OCI-LY7 (cell line): ENCODE measurements at places on chromosomes 16 and 17.

- DNase-seq: no peak
These were observed 8.7 kb upstream of the CDC27 start for GRCh38 chr17:47197821-47198220.

GRCh38 chr17:18368946-18369345 is 5.6 kb upstream of the SHMT1 start:
- no peak for DNase-seq

GRCh38 chr17:360092-360750 is 7.6 kb upstream of the RPH3AL start:
- no peak for DNase-seq

- DNase-seq: peak; percentile 98
These were observed at the start of gene SRRM2 for GRCh38 chr16:2752035-2752849. Gene SRRM2, plus strand, starts transcription at chr16:2752638. Its CDS starts 3,727 bp downstream, at chr16:2756365.

GRCh38 chr16:73852561-73852960 is 444.1 kb upstream of the PSMD7 start:
- DNase-seq: no peak

GRCh38 chr17:73600103-73600871 is 44.0 kb downstream of the SDK2 start:
- no peak for DNase-seq

GRCh38 chr17:27466376-27466742 is 10.1 kb downstream of the KSR1 start:
- peak; percentile 16 for DNase-seq
